Calu3 (cell line): ENCODE measurements at places on chromosomes 5 and 9.

GRCh38 chr5:14399054-14399692 lies 182.4 kb upstream of the OTULINL start:
- DNase-seq = no peak

GRCh38 chr9:9904041-9904440 lies 708.8 kb downstream of the PTPRD start:
- DNase-seq = no peak

GRCh38 chr5:10577371-10578292 lies 13.8 kb downstream of the ANKRD33B start:
- DNase-seq = no peak

GRCh38 chr9:19155106-19155935 lies 28.0 kb upstream of the PLIN2 start:
- no peak for DNase-seq

DNA sequence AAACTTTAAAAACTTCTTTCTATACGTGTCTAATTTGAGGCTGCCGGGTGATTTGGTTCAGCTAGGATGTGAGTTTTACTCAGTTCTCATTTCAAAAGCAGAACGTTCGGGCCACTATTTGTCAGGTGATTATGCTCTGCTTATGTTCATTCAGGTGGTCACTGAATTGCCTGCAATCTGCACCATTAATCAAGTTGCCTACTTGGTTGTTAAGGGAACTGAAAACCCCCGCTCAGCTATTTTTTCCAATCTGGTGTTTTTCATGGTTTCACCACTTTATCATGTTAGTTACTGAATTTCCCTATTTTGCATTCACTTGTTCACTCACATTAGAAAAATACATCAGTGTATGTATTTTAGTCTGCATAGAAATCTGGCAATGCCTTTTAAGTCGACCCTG lies 523.0 kb downstream of the CSNK1G3 start:
- DNase-seq = no peak

- peak; percentile 12 for DNase-seq
Measured at GRCh38 chr5:127028822-127029457, 1.4 kb downstream of the MARCHF3 start.

- no peak for DNase-seq
Measured at GRCh38 chr5:114010362-114010761, 351.5 kb upstream of the KCNN2 start.

DNA sequence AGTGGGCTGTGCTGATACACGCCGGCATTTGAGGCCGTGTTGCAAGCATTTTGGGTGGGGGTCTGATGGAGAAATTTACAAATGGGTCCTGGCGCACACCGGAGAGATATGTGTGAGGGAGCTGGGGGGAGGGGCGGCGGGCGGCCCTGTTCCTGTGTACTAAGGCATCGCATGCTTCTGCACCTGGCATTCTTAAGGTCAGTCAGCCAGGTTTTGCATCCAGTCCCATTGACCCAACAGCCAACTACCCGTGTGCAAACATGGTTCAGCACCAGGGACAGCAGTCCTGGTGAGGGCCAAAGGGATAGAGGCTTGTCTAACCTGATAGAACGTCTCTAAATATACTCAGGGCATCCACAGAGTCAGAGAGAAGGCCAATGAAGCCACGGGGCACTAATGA lies 839 bp downstream of the GABRG2 start:
- no peak for DNase-seq

GRCh38 chr9:35446012-35446411 lies 43.9 kb upstream of the RUSC2 start:
- DNase-seq = no peak

DNA sequence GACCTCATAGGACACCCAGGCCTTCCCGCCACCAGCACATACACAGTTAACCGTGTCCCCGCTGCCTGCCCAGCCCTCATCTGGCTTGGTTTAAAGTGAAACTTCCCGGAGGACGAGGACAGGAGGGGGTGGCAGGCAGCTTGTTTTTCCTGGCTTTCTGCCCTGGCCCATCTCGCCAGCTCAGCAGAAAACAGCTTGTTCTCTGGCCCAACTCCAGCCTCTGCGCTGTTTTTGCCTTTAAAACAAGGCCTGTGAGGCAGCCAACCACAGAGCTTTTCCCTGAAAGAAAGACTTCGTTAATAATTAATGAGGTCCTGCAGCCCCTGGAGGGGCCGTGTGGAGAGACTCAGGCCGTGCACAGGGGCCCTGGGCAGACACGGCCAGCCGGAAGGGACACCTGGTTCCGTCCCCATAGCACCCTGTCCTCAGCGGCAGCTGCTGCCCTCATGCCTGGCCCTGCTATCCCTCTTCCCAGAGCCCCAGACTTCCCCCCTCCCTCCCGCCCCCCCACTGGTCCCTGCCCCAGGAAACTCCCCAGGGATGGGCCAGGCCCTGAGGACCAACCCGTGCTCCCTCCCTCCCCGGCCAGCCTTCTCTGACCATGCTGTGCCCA lies 108.7 kb downstream of the RXRA start:
- peak; percentile 81 for DNase-seq

DNA sequence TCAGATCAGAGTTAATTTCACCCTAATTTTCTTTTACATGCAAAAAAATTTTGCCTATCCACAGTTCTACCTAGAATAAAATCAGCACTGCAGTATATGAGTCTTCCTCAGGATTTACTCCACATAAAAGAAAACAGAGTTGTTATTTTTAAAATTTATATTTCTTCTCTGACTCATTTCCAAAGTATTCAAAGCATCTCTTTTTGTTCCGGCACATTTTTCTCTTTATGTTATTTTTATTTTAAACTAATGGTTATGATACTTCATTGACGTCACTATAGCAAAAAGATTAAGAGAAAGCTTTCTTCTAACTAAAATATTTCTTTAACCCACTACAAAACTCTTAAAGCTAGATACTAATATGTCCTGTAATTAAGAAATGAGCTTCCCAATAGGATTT lies 590.4 kb downstream of the PRELID2 start:
- no peak for DNase-seq

DNA sequence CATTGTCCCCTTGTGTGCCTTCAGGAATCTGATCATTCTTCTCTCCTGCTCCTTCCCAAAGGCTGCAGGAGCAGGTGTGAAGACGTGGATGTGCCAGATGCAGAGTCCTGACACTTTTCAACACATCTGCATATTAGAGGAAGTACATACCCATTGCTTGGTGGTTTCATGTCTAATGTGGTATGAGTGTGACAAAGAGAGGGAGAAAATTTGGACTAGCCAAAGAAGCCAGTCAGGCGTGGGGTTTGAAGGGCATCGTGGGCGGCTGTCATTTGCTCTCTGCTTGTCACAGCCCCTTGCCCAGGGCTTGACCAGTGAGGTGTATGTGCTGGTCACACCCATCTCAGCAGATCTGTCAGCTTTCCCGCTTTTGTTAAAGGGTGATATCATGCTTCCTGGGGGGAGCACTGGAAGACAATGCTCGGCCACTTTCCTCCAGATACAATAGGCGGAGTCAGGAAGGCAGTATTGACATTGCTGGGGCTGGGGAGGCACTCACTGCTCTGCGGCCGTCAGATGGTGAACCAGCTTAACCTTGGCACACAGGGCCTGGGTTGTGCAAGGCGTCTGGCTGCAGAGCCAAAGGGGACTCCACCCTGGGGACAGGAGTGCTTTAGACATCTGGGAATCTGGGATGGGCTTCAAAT lies 8.6 kb downstream of the TEK start:
- peak; percentile 59 for DNase-seq

- DNase-seq = peak; percentile 65
Measured at GRCh38 chr5:56829137-56829908, 14.0 kb downstream of the MAP3K1 start.

- no peak for DNase-seq
Measured at GRCh38 chr5:130034566-130035210, 130.4 kb downstream of the CHSY3 start.

- no peak for DNase-seq
Measured at GRCh38 chr9:131404581-131404980, 10.7 kb downstream of the PRRC2B start.

GRCh38 chr5:159933531-159934485 lies 17.5 kb downstream of the ADRA1B start:
- no peak for DNase-seq

DNA sequence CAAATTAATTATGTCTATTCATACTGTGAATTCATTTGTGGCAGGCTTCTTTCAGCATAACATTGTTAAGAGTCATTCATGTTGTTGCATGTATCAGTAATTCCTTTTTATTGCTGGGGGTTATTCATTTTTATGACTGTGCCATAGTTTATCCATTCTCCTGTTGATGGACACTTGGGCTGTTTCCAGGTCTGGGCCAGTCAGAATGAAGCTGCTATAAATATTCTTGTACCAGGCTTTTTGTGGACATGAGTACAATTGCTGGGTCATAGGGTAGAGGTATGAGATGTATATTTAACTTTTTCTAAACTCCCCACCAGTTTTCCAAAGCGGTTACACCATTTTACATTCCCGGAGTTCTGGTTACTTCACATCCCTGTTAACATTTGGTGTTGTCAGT lies 13.6 kb downstream of the PRPF4 start:
- no peak for DNase-seq

DNA sequence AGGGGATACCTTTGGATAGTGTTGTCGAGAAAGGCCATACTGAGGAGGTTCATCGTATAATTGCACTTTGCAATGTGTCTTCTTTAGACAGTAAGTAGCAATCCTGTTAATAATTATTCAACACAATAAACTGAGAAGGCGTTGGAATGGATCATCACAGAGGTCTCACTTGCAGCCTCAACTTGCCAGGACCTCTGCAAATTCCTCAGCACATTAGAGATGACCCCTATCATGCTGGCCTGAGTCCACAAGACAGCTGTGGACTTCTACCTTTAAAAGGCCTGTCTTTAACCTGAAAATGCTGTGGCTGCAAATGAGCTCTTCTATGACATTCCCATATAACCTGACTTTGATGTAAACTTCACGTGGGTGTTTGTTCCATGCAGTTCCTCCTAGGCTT lies 14.1 kb downstream of the SH3TC2 start:
- no peak for DNase-seq

DNA sequence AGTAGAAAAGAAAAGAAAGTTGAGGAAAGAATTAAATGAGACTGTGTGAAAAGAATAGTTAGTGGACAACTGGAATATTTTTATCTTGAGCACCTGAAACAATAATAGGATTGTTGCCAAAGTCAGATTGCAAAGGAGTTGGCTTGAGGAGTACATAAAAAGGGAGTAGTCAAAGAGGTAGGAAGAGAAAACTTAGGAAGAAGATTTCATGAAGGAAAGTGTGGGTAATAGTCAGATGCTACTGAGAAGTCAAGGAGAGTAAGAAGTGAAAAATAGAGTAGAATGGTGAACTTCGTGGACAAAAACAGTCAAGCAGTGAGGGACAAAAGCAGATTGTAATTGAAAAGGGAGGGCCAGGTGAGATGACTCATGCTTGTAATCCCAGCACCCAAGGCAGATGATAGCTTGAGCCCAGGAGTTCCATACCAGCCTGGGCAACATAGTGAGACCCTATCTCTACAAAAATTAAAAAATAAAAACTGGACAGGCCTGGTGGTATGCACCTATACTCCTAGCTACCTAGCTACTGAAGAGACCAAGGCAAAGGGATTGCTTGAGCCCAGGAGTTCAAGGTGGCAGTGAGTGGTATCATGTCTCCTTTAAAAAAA lies 178.9 kb downstream of the NIPBL start:
- no peak for DNase-seq

DNA sequence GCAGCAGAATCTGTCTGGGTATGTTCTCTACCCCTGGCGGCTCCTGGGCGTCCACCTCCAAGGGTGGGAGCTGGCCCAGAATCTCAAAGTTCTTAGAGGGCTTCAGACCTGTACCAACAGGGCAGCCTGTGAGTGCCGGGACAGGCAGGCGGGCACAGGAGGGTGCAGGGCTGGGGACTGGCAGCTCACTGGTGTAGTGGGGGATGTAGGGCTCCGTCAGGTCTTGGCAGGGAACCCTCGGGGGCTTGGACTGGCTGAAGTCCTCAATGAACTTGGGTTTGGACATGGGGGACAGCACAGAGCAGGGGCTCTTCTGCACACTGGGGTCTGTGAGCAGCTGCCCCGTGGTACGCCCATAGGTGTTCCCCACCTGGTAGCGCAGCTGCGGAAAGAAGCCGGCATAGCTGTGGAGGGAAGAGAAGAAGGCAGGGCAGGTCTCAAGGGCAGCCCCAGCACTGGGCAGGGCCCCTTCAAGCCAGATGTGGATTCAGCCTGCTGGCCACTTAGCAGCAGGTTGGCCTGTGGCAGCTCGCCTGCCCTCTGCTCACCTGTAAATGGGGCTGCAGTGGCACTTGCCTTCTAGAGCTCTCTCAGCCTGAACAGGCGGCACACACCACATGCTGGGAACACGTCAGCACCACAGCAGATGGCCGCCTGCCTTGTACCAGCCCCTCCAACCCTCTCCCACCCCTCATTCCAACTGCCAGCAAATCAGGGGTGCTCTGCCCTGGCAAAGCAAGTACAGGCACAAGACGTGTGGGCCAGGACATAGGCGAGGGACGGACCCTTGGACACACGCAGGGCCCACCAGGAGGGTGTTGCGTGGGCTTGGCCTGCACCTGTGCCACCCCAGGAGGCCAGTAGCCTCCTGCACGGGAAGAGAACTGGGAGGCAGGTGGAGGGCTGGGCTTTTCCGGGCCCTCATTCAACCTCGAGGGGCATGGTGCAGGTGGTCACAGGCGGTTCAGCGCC lies 4.6 kb downstream of the TUBB4B start:
- no peak for DNase-seq

- peak; percentile 21 for DNase-seq
Measured at GRCh38 chr9:21252721-21253547, 13.1 kb upstream of the IFNA14 start.

- no peak for DNase-seq
Measured at GRCh38 chr9:83444110-83444509, 94.1 kb downstream of the FRMD3 start.

- DNase-seq = no peak
Measured at GRCh38 chr9:105127863-105128220, 116.6 kb upstream of the SLC44A1 start.

- DNase-seq = no peak
Measured at GRCh38 chr9:114454652-114455051, 50.6 kb downstream of the WHRN start.

DNA sequence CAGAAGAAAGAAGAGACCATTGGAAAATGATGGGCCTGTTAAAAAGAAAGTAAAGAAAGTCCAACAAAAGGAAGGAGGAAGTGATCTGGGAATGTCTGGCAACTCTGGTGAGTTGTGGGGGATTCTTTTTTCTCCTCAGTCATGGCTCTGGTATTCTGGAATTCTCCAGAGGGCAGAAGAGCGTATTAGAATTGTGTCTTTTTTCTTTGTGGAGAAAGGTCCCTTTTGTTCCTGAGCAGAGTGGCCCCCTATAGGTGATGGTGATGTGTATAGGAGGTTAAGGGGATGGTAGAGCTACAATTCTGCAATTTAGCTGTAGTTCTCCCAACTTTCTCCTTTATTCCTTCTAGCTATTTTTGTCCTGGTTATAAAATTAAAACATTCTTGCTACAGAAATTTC lies 1.6 kb upstream of the DHFR start:
- no peak for DNase-seq

GRCh38 chr9:106911951-106912350 lies 49.0 kb downstream of the ZNF462 start:
- DNase-seq = no peak

DNA sequence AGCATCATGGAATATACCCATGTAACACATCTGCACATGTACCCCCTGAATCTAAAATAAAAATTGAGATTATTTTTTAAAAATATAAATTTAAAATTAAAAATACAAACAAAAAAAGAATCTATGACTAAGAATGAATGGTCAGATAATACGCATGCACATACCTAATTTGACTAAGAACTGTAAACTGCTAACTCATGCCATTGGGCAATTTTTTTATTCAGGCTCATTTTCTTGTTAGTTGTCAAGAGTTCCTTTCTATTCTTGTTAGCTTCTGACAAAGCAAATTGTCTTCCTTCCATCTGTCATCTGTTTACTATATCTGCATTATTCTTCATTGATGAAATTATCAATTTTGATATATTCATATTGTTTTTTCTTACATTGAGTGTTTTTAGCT lies 69.5 kb upstream of the HAND1 start:
- DNase-seq = no peak

GRCh38 chr5:142304013-142304701 lies 20.7 kb downstream of the SPRY4 start:
- DNase-seq = no peak
